ENCODE measurements at places on chromosomes 5 and 9.

GRCh38 chr5:172150514-172151425, 37.3 kb downstream of the STK10 start:
- peak; percentile 81 for DNase-seq

DNA sequence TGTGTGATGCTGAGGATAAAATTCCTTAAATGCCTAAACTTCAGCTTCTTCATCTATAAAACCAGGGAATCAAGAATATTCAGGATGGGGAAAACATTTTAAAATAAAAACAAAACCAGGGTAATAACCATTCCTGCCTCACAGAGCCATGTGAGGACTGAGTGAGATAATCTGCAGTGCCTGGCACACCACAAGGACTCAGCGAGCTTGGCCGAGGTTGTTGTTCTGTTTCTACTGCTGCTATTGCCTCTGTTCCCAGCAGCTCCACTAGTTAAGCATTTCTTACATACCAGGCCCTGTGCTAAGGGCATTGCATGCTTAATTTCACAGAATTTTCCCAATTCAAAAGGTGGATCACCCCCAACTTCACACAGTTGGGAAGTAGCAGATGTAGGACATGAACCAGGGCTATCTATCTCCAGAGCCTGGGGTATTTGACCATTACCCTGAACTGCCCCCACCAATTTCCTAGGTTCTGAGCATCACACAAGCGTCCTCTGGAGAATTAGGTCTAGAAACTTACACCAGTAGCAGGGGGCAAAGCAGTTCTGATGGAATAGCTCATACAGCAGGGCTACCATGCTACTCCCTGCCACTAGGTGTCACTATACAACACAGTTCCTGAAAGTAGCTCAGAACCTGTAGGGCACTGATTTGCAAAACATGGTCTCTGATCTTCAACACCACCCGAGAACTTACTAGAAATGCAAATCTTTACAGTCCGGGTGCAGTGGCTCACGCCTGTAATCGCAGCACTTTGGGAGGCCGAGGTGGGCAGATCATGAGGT, 74.3 kb downstream of the LRSAM1 start:
- DNase-seq, result no peak

DNA sequence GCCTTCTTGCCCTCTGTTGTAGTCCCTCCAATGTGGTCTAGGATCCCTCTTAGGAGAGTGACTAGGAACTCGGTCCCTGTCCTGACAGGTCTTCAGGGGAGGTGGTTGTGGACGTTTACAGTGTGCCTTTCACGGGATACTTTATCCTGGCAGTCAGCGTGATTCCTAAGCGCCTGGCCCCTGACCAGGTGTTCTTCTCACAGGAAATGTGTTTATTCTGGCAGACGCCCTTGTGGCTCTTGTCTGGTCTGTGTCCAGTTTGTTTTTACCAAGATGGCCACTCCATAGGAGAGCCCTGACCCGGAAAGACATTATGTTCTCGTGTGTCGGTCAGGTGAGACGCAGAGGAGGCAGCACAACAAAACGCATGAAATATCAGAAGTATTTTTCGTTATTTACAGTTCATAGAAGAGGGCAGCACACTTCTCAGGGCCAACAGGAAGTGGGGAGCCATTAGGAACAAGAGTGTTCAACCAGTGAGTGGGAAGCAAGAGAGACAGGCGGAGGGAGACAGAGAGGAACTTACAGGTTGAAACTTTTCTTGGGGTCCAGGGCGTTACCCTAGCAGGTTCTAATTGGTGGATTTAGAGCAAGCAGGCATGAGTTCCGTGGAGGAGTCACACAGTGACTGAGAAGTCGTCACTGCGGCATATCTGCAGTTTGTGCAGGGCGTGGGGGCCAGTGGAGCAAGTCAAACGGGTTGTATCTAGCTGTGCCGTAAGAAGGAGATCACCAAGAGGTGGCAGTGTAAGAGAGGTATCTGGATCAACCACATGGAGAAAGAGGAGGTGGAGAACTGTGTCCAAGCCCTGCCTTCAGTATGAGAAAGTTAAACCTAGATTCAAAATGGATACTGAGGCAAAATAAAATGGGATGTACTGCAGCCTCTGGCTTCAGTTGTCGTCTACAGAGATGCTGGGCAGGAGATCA, 412.9 kb downstream of the ZSWIM6 start:
- DNase-seq, result no peak

GRCh38 chr5:72245951-72246532, 74.0 kb downstream of the MRPS27 start:
- no peak for DNase-seq

DNA sequence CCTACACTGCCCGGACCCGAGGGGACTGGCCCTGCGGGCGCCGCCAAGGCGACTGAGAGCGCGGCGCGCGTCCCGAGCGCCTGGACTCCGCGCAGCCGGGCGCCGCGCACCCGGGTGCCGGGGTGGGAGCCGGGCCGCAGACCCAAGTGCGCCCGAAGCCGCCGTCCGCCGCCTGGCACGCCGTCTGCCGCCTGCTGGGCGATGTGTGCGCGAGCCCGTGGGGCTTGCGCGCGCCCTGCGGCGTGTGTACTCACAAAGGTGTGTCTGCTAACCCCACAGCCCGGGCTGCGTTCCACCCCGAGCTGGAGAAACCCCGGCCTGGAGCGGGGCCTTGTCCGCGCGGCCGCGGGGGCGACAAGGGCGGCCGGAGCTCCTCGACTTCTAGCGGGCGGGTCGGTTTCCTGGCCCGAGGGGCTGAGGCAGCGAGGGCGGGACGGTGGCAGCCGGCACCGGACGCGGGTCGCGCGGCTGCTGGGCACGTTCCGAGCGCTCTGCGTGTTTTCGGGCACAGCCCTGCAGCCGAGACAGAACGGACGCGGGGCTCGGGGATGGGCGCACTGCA, 1.1 kb upstream of the ZSWIM6 start:
- DNase-seq, result no peak

DNA sequence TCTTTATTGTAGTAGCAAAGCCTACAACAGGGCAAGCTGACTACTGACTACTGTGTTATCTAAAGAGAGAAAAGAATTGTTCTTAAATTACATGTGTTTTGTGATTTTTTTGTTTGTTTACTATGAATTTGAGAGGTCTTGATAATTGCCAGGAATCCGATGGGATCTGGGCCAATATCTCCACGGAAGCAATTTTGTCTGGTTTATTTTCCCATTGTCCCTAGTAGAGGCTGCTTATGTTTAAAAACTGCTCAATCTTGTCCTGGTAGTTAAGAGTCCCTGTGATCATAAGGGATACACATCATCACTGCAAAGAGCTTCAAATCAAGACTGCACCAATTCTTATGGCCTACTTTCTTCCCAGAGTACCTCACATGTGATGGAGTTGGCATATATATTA, 94.4 kb downstream of the GLDC start:
- no peak for DNase-seq

- DNase-seq, result peak; percentile 67
Observed at GRCh38 chr5:157265714-157266285, at the start of gene CYFIP2. TSS of gene CYFIP2 (plus strand) at chr5:157266123. CDS start at chr5:157285362, 19,239 bp downstream.

DNA sequence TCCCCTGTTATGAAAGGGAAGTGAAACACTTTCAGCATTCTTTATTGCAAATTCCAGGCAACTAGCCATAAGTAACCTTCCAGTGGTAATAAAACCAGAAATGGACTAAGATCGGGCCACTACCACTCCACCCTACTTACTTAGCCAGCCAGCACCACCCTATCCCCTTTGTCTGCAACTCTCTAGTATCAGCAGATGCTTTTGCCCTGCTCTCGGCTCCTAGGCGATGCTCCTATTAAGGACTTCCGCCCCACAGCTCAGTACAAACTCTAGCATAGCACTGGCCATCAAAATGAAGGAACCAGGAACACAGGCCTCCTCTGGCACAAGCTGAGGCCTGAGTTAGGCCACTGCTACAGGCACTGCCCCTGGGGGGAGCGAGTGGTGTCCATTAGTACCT, 81.2 kb downstream of the GLDC start:
- DNase-seq, result no peak

DNA sequence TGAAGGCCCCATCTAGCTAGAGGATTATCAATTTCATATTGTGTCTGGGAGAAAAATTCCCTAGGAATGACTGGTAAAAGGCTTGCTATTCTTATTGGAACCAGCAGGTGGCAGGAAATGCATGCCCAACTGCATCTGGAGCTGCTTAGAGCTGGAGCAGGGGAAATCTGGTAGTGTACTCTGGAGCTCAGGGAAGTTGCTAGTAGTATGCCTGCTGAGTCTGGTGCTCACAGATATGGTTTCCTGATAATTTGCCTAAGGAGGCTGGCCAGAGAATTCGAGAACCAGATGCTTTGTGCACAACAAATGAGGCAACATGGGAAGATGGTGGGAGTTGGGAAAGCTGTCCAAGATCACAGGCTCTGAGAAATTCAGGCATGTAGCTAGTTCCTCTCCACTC, 53.7 kb downstream of the G3BP1 start:
- no peak for DNase-seq

- no peak for DNase-seq
Observed at GRCh38 chr5:28305891-28306290, 1267.5 kb upstream of the CDH9 start.

DNA sequence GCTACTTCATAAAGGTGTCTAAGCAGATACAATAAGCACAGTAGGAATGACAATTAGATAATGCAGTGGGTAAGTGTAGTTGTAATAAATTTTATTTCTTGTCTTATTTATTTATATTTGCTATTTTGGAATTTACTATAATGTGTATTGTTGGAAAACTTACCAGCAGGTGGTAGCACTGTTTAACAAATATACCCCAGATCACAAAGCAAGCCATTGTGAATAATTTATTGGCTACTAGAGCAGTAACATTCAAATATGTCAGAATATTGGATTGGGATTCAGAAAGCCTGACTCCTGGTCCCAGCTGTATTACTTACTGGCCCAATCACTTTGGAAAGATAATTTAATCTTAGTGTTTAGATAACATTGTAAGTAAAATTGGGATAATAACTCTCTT, 78.0 kb downstream of the ISOC1 start:
- no peak for DNase-seq

DNA sequence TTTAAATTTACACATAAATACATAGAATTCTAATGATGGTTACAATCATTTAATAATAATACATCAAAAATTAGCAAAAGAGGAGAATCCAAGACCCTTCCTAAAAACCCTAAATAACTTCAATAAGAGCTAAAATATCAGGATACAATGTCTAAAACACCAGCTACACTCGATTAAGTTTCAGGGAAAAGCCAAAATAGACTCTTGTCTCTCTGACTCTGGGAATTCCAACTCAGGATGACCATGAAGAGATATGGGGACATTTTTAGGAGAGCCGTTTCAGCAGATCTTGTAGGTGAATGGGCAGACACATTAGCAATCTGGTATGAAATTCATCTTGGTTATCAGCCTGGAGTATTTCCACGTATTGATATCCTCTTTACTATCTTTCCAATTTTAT, 193.3 kb upstream of the NR3C1 start:
- no peak for DNase-seq

DNA sequence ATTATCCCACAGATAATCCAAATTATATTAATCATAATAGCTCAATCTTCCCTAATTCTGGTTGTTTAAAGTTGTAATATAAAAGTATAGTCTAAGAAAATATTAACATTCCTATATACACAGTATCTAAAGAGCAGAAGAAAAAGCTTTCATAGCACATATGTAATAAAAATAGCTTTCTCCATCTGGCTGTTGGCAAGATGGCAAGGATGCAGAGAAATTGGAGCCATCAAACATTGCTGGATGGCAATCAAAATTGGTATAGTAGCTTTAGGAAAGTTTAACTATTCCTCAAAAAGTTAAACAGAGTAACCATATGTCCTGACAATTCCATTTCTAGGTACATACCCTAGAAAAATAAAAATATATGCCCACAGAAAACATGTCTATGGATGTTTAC, 66.8 kb downstream of the TBCA start:
- no peak for DNase-seq

DNA sequence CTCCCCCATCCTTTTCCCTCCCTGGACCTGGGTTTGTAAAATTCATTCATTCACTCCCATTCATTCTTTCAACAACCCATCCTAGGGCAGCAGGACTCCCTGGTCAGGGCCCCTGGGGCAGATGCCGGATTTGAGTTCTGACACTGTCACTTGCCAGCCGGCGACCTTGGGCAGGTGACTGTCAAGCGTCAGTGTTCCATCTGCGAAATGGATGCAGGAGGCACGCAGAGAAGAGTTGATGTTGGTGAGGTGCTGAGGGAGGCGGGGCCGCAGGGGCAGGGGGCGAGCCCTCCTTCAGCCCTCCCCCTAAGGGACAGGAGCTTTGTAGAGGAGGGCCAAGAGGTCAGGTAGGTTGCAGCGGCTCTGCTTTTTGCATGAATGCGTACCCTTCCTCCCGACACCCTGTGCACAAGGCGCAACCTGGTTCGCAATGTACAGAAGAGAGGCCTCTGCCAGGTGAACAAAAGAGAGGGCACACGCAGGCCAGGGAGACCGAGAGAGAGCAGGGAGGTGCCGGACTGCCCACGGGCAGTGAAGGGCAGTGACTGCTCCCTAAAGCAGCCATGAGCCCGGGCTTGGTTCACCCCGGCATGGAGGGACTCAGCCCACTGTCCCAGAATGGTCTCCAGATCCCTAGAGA, 128.1 kb downstream of the BARX1 start:
- DNase-seq, result peak; percentile 26

GRCh38 chr5:3597167-3598007, 1.8 kb downstream of the IRX1 start:
- no peak for DNase-seq

- DNase-seq, result no peak
Observed at GRCh38 chr5:115558388-115558956, 13.9 kb upstream of the FEM1C start.

GRCh38 chr5:109326919-109327318, 82.9 kb downstream of the PJA2 start:
- DNase-seq, result no peak

- DNase-seq, result no peak
Observed at GRCh38 chr5:117318528-117318927, 743.9 kb upstream of the SEMA6A start.

DNA sequence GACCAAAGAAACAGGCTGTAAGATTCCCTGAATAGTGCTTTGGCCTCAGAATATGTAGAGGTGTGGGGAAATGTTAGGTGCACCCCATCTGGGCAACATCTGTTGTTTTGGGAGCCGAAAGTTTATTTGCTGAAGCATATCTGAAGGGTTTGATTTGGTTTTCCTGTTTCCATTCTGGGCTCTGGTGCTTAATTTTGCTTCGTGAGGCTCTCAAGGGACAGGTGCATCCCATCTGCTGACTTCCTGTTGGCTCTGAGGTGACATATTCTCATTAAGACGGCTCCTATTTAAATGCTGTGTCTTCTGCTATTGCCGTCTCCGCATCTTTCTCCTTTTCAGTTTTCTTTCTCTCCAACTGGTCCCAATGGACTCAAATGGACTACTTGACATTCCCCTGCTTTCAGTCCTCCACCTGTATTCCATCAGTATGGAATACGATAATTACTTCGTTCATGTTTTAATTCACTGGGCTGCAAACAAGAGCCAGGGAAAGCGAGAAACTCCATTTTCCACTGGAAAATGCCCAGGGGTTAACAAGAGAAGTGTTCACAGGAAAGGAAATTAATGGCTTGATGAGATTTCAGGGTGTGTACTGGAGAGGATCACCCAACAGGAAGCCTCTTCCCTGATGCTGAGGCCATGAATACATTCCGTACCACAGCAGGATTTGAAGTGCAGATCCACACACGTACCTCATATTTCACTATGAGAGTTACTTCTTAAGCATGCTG, 104.0 kb downstream of the MTX3 start:
- no peak for DNase-seq

Data from suprapubic skin (tissue), 4 donors.